ENCODE measurements at places on chromosomes 12 and 14. TPM values are rescaled to one million over a fixed set of nuclear protein-coding genes. Genes with fewer than 3 reads are reported as not detected.

The ABCD2 gene
- 0.16 TPM for total RNA-seq

The MYF5 gene
- not detected for total RNA-seq

The OTOGL gene
- total RNA-seq: 0.44 TPM

The LMNTD1 gene
- not detected for total RNA-seq

The IGF1 gene
- 10.0 TPM for total RNA-seq

The SIRT4 gene
- total RNA-seq: 3.9 TPM

The CIROP gene
- total RNA-seq: not detected

The PAX9 gene
- total RNA-seq: not detected
